ENCODE measurements at places on chromosomes 5 and 9.

DNA sequence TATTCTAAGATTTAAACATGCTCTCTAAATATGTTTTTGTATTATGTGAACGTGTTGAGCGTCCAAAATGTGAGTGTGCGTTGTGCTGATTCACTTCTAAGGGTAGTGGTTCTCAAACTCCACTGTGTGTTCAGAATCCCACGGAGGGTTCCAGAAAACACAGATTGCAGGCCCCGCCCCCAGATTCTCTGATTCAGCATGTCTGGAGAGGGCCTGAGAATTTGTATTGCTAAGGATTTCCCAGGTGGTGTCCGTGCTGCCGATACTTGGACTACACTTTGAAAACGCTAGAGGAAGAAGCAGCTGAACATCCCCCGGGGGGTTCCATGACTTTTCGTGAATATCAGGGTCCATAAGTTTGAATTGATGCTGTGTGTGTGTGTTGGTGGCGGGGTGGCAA, 1043.2 kb upstream of the WWC1 start:
- no peak for DNase-seq

DNA sequence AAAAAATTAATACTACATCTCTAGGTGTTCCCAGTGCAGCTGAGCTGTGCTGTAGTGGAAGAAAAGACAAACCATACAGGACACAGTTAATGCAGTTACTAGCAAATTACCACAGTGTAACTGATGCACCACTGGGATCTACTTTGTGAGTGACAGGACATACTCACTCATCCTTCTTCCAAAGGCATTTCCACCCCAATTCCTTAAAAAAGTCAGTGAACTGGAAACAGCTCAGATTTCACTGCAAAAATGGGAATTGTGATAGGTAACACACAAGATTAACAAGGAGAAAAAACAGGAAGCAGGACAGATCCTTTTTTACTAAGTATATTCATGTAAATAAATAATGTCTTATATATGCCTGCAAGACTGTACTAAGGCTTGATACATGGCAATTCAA, 109.6 kb downstream of the DMAC1 start:
- DNase-seq = no peak

GRCh38 chr5:177310757-177311391, 824 bp downstream of the MXD3 start:
- no peak for DNase-seq

- no peak for DNase-seq
These were observed 23.0 kb upstream of the EXOC3 start for GRCh38 chr5:419970-420369.

- no peak for DNase-seq
These were observed 162.7 kb upstream of the MRPS30 start for GRCh38 chr5:44646016-44646415.

DNA sequence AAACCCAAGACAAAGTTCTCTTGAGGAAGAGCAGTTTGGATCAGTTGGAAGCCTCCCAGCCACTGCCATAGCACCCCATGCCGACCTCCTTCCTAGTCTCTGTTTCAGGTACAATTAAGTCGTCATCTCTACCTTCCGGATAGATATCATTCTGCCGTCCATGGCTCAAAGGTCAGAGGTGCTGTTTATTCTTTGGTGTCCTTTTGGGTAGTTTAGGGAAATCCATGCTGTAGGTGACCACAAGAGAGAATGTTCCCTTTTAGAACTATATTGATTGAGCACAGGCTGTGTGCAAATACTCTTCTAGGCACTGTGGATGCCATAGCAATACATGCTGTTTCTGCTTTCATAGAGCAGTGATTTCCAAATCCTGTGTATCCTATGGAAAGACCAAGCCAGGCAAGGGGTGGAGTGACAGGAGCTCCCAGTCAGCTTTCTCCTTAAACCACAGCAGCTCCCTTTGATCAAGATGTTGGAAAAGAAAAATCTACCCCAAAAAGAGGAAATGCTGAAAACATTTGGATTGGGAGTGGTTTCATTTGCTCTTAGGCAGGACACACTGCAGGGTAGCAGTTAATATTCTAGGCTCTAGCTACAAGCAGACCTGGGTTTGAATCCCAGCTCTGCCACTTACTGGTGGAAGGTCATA, 127.9 kb downstream of the PALM2AKAP2 start:
- no peak for DNase-seq

Data from activated CD4-positive, CD25-positive, alpha-beta regulatory T cell treated with anti-CD3 and anti-CD28 coated beads, Interleukin-2, amount 50 U/mL, for 16 hours (primary cell).